ENCODE measurements at places on chromosomes 4 and X.

DNA sequence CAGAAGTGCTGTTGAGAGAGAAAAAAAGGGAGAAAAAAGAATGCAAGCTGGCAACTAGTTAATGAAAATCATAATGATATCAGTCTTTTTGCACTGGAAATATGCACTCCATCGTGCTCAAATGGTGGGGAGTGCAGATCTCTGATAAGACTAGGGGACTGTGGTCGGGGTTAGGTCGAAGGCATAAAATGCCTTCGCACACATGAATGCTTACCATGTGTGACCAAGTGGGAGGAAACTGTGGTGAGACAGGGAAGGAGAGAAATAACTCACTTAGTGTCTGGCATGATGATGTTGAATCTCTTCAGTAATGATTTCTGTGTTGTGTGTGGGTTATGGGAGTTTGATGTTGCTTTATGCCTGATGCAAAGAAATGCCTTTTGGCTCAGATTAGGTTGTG is 358.9 kb downstream of the FBXO8 start:
- DNase-seq: no peak

- no peak for DNase-seq
Observed at GRCh38 chrX:74467656-74468055, 46.4 kb downstream of the SLC16A2 start.

DNA sequence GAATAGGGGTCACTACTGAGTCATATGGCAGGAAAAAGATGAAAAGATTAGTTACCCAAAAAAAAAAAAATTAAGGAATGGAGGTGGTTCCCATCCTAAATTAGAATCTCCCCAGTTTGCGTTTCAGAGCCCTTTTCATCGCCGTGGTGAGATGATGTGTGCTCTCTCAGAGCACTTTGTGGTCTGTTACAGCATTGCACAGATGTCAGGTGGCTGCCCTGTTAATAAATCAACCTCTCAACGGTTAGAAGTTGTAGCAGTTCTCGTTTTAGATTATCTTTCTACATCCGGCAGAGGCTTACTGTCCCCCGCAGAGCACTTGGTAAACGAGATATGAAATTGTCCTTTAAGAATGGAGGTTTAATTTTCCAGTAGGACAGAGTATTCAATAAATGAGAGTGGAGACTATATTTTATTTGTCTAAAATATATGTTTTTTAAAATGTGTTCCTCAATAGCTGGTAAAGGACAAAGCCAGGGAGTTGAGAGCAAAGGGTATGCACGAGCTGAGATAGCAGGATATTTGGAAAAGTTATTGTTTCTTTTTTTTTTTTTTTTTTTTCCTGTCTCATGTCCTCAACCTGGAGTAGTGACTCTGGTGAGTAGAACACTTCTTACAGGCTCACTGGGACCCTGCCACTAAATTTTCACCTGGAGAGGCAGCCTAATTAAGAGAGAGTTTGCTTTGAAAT is 26.9 kb downstream of the AFF1 start:
- DNase-seq: no peak

DNA sequence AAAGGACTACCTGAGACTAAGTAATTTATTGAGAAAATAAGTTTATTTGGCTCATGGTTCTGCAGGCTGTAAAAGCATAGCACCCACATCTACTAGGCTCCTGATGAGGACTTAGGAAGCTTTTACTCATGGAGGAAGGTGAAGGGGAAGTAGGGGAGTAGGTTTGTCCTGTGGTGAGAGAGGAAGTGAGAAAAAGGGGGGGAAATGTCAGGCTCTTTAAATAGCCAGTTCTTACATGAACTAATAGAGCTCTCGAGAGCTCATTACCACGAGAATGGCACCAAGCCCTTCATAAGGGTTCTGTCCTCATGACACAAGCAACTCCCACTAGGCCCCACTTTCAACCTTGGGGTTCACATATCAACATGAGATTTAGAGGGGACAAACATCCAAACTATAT is 125.5 kb upstream of the NRK start:
- no peak for DNase-seq

- DNase-seq: no peak
Observed at GRCh38 chr4:13920111-13920875, 292.8 kb upstream of the BOD1L1 start.

DNA sequence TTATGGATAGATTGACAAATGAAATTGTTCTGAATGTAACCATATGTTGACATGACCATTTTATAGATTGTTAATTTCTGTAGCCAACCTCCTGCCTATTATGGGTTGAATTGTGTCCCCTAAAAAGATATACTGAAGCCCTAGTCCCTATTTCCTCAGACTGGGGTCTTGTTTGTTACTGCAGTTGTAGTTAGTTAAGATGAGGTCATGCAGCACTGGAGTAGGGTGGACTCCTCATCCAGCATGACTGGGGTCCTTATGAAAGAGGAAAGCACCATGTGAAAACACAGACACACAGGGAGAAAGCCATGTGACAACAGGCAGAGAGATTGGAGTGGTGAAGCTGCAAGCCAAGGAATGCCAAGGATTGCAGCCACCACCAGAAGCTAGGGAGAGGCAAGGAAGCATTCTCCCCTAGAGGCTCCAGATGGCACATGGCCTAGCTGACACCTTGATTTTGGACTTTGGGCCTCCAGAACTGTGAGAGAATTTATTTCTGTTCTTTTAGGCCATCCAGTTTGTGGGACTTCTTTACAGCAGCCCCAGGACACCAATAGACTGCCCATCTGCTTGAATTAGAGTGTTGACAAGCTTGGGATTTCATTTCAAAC is 14.0 kb downstream of the MTM1 start:
- no peak for DNase-seq

DNA sequence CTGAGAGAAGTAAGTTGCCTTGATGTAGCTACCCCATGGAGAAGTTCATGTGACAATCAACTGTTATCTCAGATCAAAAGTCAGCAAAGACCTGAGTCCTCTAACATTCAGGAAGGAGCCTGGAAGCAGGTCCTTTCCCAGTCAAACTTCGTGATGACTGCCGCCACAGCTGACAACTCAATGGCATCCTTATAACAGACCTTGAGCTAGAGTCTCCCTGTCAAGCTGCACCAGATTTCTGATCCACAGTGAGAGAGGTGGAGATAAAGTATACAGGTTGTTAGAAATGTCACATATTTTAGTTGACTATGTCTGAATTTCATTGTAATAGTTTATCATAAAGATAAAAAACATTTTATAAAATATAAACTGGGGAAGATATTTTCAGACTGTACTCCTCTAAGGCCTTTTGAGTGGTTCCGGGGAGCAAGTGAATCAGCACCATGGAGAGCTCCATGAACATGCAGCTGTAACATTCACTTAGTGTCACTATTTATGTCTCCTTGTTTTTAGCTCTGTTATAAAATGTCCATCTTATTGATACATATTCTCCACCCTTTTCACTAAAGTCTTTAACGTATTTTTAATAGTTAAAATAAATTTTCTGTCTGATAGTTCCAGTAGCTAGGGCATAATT is 1653.5 kb upstream of the AGA start:
- no peak for DNase-seq

DNA sequence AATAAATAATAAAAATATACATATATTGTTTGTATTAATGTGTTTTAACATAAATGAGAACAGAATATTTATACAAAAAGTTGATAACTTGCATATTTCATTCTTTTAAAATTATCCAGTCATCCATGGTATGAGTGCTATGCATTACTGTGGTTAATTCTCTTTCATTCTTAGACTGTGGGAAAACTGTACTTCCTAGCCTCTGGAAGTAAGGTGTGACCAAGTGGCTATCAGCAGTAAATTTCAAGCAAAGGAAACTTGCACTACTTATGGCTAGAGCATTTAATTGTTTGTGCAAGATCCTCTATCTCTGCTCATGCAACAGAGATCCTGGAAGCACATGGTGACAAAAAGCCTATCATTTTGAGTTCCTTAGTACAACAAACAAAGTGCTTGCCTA is 1054.5 kb upstream of the PABPC4L start:
- DNase-seq: no peak

GRCh38 chrX:119708936-119709335 is 16.0 kb upstream of the SEPTIN6 start:
- no peak for DNase-seq

DNA sequence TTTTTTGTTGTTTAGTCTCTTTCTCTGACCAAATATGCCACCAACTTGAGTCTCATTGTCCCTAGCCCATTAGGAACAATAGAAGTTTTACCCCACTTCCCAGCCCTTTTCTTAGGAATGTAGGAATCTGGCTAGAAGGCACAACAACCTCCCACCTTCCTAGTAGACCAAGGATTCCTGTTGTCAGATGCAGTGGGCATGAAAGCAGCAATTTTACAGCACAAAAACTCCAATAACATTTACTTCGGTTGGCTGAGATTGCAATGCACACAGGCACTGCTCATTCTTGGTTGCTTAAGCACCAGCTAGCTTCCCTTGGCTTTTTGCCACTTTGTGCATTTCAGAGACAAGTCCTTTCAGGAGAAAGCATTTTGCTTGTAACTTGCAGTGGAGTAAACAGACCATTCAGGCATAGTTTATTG is 312.8 kb downstream of the TENM3 start:
- no peak for DNase-seq

Data from right cardiac atrium (tissue), 5 donors.